Smooth muscle cell of trachea (primary cell): ENCODE measurements at places on chromosomes 5 and 9. TPM values are rescaled to one million over a fixed set of nuclear protein-coding genes. Genes with fewer than 3 reads are reported as not detected.

The PLPPR1 gene
- total RNA-seq = not detected in 2 replicates

The ENTREP1 gene
- under 0.01 TPM in 1 of 2 replicates, not detected in the other for total RNA-seq

The BDP1 gene
- 16.4 and 22.5 TPM in 2 replicates for total RNA-seq

The NMUR2 gene
- total RNA-seq = not detected in 2 replicates

The IL5 gene
- not detected in 2 replicates for total RNA-seq

The NDFIP1 gene
- 107 and 127 TPM in 2 replicates for total RNA-seq

The C5orf58 gene
- not detected in 2 replicates for total RNA-seq

The ZDHHC11B gene
- total RNA-seq = 0.29 TPM in 1 of 2 replicates, not detected in the other

The PNPLA7 gene
- 1.3 and 2.0 TPM in 2 replicates for total RNA-seq

The PDLIM4 gene
- 43.3 and 96.6 TPM in 2 replicates for total RNA-seq

The STARD4 gene
- 52.3 and 93.4 TPM in 2 replicates for total RNA-seq

The EPB41L4A gene
- total RNA-seq = 0.29 and 0.33 TPM in 2 replicates

The PCDHA12 gene
- under 0.01 TPM in 1 of 2 replicates, not detected in the other for total RNA-seq

The RAD50 gene
- total RNA-seq = 26.1 and 42.8 TPM in 2 replicates

The C9orf43 gene
- 0.15 and 0.50 TPM in 2 replicates for total RNA-seq

The MRPS27 gene
- total RNA-seq = 86.7 and 100 TPM in 2 replicates

The GRXCR2 gene
- not detected in 2 replicates for total RNA-seq

The CDC25C gene
- 0.66 and 13.7 TPM in 2 replicates for total RNA-seq

The RGMB gene
- 63.0 and 99.9 TPM in 2 replicates for total RNA-seq

The TMC1 gene
- 1.3 TPM in 1 of 2 replicates, not detected in the other for total RNA-seq

The MELK gene
- 5.3 and 35.3 TPM in 2 replicates for total RNA-seq

The PHF19 gene
- total RNA-seq = 23.7 and 47.4 TPM in 2 replicates

The FOXD4L5 gene
- 0.15 and 0.17 TPM in 2 replicates for total RNA-seq

The FIBCD1 gene
- 12.2 and 17.5 TPM in 2 replicates for total RNA-seq

The PRRT1B gene
- total RNA-seq = not detected in 2 replicates

The SAXO1 gene
- under 0.01 and 0.17 TPM in 2 replicates for total RNA-seq

The CDH18 gene
- total RNA-seq = 8.1 and 17.9 TPM in 2 replicates

The RMRP gene
- total RNA-seq = 6,137 and 10,606 TPM in 2 replicates

The TMEM215 gene
- not detected in 2 replicates for total RNA-seq

The ISL1 gene
- total RNA-seq = not detected in 2 replicates

The EGR1 gene
- total RNA-seq = 2.8 and 4.5 TPM in 2 replicates

The SMIM32 gene
- not detected in 2 replicates for total RNA-seq

The STPG3 gene
- 0.66 TPM in 1 of 2 replicates, not detected in the other for total RNA-seq

The RANBP17 gene
- total RNA-seq = 0.83 and 6.8 TPM in 2 replicates

The LCN2 gene
- not detected in 2 replicates for total RNA-seq

The ANKRD18B gene
- 0.87 and 2.6 TPM in 2 replicates for total RNA-seq

The LCP2 gene
- not detected in 2 replicates for total RNA-seq
